ENCODE measurements at places on chromosomes 11 and 22.

GRCh38 chr11:77401486-77402217, 72.2 kb downstream of the PAK1 start:
- DNase-seq = no peak

DNA sequence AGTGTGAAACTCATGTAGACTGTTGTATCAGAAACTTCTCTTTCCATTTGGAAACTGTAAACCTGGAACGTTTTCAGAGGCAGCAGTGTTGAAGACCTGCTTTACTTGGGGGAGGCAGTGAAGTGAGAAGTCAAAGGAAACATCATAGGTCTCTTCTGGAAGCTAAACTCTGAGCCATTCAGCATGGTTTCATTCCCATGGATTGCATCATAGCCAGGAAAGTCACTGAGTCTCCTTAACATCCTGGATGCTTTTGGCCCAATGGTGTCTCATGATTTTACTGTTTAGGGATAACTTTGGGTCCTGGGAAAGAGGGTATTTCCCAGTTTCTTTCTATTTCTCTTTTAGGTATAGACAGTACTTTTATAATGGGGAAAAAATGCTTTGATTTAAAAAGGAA, 153.2 kb upstream of the E2F8 start:
- DNase-seq = peak; percentile 72

DNA sequence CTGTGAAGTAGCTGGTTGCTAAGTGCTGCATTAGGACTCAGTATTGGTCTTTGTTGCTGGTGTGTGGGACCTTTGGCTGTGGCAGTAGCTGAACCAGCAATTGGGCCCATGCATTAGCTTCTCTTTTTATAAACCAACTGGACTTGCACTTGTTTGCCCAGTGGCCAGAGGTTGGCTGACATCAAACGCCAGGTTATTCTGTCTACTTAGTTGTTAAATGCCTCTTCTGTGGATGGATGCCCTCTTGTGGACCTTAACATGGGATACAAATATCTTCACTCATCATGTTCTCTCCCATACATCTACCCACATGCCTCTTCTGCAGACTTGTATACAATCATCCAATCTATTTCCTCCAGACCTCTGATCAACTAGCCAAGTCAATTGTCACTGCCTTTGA, 26.4 kb upstream of the ARHGAP20 start:
- no peak for DNase-seq

- DNase-seq = no peak
Measured at GRCh38 chr11:66478729-66479393, 1.4 kb upstream of the DPP3 start.

DNA sequence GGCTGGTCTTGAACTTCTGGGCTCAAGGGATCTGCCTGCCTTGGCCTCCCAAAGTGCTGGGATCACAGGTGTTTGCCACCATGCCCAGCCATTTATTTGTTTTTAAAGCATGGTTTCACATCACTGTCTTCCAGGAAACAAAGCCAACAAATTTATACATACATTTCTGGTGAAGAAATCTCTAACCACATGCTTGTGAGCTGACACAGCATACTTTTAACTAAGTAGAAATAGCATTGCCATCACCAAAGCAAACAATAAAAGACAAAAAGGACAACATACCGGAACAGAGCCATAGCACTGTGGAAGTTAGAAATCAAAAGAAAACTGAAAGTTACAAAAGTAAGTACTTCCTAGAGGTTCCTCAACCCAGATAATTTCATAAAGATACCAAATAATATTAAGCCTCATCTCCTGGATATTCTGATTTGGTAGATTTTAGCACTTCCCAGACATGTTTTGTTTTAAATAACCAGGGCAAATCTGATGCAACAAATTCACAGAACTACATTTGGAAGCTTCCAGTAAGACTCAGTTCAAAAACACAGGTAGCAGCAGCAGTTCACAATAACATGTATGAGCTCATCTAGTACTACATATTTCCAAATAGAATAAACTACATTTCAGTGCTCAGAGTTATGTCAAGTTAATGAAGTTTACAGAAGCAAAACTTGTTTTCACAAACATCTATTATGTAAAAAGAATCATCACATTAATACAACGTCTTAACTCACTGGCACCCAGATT, 70.6 kb downstream of the RRAS2 start:
- DNase-seq = peak; percentile 76

GRCh38 chr22:42895541-42895981, 38.5 kb upstream of the ARFGAP3 start:
- no peak for DNase-seq

DNA sequence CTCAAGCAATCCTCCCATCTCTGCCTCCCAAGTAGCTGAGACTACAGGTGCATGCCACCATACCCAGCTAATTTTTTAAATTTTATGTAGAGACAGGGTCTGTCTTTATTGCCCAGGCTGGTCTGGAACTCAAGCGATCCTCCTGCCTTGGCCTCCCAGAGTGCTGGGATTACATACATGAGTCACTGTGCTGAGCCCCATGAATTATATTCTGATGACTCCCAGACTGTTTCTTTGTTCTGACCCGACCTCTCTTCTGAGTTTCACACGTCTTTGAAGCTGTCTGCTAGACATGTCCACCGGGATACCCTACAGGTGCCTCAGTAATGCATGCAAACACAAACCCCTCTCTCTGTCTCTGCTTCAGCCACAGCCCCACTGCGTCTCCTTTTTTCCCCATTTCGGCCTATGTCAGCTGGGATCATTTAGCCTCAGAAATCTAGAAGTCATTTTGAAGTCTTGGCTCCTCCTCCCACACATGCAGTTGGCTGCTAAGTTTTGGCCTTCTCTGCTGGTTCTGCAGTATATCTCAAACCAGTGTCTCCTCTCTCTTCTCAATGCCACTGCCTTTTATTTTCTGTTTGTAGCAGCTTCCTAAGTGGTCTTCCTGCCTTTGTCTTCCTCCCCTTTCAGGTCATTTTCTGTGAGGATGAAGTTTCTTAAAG, 4.8 kb downstream of the VPS26B start:
- peak; percentile 36 for DNase-seq

All from fibroblast of upper back skin (primary cell).